ENCODE measurements at places on chromosomes 6 and 20.

GRCh38 chr20:16710781-16711180, 19.0 kb upstream of the SNRPB2 start:
- DNase-seq, result no peak

DNA sequence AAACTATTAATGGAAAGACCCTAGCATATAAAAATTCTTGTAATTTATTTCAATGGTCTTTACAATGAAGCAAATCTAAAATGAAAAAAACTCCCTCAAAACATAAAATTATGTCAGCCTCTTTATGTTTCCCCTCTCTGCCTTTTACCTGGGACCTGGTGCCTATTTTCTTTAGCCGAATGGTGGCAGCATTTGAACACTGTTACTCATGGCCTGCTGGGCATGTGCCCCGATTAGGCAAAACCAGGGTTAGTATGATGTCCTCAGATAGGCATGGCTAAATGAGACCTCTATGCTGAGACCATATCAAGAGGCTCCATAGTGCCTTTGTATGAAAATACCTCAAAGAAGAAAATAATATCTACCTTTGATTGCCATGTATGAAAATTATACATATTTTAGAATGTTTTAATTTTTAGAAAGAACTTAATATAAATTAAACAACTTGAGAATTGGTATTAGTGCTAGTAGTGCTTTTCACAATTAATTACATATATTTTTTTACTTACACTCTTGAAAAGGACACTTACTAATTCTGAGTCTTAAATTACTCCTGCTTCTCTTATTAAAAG, 22.5 kb upstream of the C6orf58 start:
- peak; percentile 41 for DNase-seq

- DNase-seq, result no peak
These were observed 26.3 kb upstream of the FOXQ1 start for GRCh38 chr6:1285556-1285955.

GRCh38 chr6:105077596-105078385, 102.0 kb downstream of the POPDC3 start:
- peak; percentile 60 for DNase-seq

GRCh38 chr6:169830876-169831275, 79.5 kb downstream of the ERMARD start:
- DNase-seq, result no peak

GRCh38 chr6:167405778-167406532, 81.1 kb downstream of the TTLL2 start:
- DNase-seq, result no peak

GRCh38 chr20:44969300-44969894, 3.1 kb downstream of the STK4 start:
- no peak for DNase-seq

GRCh38 chr6:84926189-84927155, 162.1 kb upstream of the TBX18 start:
- peak; percentile 29 for DNase-seq

DNA sequence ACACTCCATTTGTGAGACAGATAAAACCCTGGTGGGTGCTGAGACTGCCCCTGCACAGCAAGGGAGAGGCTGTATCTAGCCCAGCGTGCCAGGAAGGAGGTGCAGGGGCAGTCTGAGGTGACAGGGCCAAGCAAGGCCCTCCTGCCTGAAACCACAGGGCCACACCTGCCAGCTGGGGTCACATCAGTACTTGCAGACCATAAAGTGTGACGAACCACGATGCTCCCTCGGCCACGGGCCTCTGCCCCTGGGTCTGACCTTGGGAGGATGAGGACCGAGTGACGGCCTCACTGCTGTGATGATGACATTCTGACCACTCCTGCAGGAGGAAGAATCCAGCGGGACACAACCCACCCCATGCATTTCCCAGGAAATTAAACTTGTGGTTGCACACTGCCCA, 75.1 kb downstream of the NINL start:
- no peak for DNase-seq

DNA sequence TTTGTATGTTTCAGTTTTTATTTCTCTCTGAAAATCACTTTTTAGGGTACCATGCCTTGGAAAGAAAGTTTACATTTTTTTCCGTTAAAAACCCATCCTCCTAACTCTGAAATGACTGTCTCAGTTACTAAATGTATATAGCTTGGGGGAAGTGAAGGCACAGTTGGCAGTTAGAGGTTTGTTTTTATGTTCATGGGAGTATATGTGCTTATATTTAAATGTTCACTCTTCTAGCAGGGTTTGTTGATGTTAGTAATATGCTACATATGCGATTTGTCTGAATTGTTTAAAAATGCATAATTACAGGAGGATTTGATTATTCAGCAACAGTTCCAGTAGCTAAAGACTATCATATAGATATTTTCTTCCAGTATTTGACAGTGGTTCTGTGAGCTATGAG, 31.1 kb downstream of the CDKAL1 start:
- no peak for DNase-seq

- DNase-seq, result peak; percentile 29
These were observed 204.7 kb upstream of the RNF217 start for GRCh38 chr6:124757560-124757959.

DNA sequence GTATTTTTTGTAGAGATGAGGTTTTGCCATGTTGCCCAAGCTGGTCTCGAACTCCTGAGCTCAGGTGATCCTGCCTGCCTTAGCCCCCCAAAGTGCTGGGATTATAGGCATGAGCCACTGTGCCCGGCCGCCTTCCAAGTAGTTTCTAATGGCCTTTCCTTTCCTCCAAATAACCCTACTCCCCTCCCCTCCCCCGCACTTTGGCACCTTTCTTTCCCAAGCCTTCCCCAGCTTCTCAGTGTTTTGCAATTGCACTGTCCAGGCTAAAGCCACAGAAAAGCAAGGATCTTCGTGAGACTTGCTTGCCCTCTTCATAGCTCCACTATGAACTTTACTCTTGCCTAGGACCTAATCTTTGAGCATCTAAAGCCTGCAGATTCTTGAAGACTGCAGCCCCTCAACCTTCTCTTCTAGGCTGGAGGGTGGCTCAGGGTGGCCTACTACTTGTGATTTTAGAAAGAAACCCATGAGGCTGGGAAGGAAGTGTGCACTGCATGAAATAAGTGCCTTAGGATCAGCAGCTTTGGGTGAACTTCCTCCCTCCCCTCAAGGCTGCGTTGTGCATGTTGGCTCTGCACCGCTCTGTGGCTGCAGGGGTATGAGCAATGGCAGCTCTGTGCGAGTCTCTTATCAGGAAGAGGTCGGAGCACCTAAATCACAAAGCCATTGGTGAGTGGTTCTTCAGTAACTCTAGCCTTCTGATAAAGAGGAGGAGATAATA, 152.4 kb upstream of the SNX9 start:
- DNase-seq, result no peak

- DNase-seq, result no peak
These were observed 35.3 kb downstream of the ZMYND8 start for GRCh38 chr20:47320990-47321805.

- no peak for DNase-seq
These were observed 46.4 kb upstream of the TGM2 start for GRCh38 chr20:38211200-38212097.

DNA sequence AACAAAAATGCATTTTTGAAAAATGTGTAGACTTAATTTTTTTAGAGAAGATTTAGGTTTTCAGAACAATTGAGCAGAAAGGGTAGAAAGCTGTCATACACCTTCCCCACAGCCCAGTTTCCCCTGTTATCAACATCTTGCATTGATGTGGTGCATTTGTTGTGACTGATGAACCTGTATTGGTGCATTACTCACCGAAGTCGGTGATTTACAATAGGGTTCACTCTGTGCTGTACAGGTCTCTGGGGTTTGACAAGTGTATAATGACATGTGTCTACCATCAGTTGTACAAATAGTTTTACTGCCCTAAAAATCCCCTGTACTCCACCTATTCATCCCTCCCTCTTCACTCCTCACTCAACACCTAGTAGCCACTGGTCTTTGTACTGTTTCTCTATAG, 23.8 kb upstream of the ADIG start:
- no peak for DNase-seq

- DNase-seq, result no peak
These were observed 81.6 kb downstream of the MRPL14 start for GRCh38 chr6:44045672-44046015.

DNA sequence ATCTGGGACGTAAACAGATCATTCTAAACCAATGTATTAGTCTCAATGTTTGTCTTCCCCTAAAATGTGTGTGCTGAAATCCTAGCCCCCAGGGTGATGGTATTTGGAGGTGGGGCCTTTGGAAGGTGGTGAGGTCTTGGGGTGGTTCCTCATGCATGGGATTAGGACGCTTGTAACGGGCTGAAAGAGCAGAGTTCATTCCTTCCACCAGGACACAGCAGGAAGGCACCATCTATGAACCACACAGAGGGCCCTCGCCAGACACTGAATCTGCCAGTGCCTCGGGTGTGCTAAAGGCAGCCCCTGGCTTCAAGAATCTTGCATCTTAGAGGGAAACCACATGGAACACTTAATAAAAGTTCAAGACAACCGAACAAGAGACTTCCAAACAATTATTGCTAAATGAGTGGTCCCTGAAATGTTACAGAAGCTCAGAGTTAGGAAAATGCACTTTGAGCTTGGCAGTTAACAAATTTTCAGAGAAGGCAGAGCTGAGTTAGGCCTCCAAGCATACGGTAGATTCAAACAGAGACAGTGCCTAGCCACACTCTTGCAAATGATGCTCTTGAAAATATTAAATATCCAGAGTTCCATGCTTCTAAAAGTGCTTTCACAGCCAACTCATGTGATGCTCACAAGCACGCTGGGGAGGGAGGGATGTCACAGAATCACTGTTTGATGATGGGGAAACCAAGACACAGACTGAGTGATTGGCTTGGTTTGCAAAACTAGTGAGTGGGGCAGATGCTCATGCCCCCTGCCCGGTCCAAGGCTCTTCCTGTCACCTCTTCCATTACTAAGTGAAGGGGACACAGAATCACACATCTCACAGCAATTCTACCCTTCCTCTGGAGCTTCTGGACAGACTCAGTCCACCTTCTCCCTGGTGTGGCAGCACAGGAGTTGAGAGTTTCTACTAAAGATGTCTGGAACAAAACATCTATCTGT, 27.4 kb downstream of the TBC1D7 start:
- DNase-seq, result no peak

All from amniotic epithelial cell (primary cell).